ENCODE measurements at places on chromosomes 1 and 21.

DNA sequence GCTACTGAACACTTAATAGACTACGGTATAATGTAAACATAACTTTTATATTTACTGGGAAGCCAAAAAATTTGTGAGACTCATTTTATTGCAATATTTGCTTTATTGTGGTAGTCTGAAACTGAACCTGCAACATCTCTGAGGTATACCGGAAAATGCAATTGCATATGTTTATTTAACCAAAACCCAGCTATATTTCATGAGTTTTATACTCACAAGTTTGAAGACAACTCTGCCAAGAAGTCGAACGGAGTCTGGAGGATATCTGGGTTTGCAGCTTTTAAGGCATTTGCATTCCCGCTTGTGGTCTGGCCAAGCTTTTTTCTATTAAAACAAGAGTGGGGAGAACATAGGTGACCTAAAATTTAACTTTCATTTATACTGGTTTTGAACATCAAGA, 171.9 kb downstream of the SMYD3 start:
- no peak for DNase-seq

DNA sequence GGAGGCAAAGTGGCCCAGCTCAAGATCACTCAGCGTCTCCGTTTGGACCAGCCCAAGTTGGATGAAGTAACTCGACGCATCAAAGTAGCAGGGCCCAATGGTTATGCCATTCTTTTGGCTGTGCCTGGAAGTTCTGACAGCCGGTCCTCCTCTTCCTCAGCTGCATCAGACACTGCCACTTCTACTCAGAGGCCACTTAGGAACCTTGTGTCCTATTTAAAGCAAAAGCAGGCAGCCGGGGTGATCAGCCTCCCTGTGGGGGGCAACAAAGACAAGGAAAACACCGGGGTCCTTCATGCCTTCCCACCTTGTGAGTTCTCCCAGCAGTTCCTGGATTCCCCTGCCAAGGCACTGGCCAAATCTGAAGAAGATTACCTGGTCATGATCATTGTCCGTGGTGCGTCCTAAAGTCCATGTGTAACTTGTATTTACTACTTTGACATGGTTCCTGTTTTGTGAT, 2.7 kb downstream of the RBM15 start:
- no peak for DNase-seq

- DNase-seq = no peak
These were observed 32.4 kb upstream of the BSDC1 start for GRCh38 chr1:32426489-32427255.

DNA sequence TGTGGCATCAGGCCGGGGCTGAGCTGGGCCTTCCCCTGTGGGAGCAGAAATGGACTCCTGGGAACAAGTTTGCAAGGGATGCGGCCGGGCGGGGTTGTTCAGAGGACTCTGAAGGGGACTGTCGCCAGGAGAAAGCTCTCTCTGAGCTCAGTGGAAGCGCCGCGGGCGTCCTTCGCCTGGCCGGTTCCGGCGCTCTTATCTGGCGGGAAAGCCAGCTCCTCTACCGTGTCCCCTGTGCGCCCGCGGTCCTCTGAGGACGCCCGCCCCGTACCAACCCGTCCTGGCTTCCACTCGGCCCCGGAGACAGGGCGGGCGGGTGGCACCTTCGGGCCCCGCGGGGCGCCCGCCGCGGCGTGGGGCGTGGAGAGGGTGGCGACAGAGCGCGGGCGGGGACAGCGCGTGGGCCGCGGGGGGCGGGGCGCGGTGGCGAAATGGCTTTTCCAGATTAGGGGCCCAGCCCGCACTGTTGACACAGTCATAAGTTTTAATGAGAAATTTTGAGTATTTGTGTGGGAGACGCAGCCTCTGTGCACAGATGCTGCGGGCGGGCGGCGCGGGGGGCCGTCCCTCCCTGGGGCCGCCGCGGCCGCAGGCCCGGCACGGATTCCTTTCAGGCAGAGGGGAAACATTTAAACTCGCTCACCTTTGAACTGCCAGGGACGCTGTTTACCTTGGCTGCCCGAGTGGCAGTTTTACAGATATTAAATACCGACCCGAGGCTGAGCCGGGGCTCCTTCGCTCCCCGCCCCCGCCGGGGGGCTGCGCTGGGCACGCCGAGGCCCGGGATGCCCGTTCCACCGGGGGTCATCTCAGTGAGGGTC, 70.2 kb downstream of the FOXD2 start:
- no peak for DNase-seq

DNA sequence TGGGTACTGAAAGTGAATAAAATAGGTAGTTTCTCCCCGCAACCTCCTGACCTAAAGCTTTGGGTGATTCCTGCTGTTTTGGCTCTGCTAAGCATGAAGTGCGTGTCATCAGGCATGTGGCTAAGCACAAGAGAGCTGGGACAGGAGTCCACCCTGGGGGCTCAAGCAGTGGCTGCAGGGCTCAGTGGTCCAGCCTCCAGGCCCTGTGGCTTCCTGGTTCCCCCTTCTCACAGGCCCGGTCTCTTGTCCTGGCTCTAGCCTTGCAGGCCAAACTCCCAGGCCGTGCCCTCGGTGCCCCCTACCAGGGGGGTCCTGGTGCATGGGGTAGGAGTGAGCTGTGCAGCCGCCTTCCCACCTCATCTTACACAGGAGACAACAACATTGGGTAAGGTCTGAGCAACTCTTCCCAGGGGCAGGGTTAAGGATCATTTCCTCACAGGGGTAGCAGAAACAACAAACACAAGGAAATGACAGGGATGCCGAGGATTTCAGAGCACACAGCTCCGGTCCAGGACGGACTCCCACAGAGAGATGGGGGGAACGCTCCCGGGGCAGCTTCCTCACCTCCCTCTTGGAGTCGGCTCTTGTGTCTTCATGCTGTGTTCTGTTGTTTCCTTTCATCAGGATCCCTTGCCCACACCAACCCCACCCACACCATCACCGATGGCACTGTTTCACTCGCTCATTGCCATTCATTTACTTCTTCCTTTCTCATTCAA, 19.8 kb upstream of the SLC2A1 start:
- no peak for DNase-seq

- DNase-seq = no peak
These were observed 404 bp upstream of the SCMH1 start for GRCh38 chr1:41242342-41243078.

GRCh38 chr21:45295576-45296365, 8.1 kb upstream of the POFUT2 start:
- no peak for DNase-seq

DNA sequence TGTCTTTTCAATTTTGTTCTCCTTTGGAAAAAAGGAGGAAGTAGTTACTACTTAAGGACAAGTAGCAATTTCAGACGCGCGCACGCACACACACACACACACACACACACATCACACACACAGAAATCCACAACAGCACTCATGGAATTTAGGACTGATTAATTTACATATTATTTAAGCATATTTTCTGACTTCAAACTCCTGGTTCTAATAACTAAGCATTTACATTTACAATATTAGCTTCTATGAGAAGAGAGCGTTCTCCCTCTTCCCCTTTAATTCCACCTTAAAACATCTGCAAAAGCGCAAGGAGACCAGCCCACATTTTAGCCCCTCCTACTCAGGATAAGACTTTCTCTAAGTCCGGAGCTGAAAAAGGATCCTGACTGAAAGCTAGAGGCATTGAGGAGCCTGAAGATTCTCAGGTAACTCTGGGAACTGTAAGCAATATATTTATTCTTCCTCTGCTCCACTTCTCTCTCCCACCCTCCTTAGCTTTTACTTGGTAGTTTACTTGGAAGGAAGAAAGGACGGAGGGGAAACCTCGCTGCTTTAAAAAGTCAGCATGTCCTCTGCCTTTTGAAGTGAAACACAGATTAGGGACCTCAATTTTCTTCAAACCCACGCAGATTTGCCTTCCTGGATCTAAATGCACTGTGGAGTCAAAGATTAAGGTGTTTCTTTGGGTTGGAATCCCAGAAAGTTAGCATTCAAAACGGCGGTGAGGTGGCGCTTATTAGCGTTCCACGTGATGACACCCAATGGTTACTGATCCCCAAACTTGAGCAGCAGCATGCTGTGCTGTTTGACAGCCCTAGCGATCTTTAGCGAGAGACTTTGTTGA, at the start of gene PLA2G4A:
Gene PLA2G4A (plus strand): TSS at position 339 of the 844 bp plus-strand sequence. CDS start 25,406 bp downstream, outside the sequence.
- no peak for DNase-seq

GRCh38 chr1:22053861-22054770, 1.6 kb downstream of the CDC42 start:
- DNase-seq = no peak

- DNase-seq = no peak
These were observed 18.2 kb downstream of the C1orf87 start for GRCh38 chr1:60055336-60055735.

DNA sequence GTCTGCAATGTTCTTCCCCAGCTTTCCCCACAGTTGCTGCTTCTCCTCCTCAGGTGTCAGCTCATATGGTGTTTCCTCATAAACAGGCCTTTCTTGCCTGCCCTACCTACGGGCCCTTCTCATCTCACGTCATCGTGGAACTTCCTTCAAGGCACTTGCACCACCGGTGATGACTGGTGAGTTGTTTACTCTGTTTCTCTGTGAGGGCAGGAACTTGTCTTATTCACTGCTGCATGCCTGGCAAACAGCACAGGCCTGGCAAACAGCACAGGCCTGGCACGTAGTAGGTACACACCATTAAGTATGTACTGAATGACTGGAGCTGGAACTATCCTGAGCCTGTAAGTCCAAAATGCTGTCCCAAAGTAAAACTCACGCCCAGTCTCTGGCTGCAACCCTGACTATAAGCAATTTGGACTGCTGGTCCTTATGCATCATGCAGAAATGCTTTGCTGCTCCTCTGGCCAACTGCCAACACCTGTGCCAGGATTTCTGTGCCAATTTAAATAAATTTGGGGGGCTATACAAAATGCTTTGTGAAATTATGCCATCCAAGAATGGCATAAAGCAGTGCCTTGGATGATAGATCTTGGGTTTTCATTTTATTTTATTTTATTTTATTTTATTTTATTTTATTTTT, 25.7 kb downstream of the STK40 start:
- DNase-seq = no peak

GRCh38 chr1:9429342-9429711, 109.9 kb upstream of the SLC25A33 start:
- no peak for DNase-seq

DNA sequence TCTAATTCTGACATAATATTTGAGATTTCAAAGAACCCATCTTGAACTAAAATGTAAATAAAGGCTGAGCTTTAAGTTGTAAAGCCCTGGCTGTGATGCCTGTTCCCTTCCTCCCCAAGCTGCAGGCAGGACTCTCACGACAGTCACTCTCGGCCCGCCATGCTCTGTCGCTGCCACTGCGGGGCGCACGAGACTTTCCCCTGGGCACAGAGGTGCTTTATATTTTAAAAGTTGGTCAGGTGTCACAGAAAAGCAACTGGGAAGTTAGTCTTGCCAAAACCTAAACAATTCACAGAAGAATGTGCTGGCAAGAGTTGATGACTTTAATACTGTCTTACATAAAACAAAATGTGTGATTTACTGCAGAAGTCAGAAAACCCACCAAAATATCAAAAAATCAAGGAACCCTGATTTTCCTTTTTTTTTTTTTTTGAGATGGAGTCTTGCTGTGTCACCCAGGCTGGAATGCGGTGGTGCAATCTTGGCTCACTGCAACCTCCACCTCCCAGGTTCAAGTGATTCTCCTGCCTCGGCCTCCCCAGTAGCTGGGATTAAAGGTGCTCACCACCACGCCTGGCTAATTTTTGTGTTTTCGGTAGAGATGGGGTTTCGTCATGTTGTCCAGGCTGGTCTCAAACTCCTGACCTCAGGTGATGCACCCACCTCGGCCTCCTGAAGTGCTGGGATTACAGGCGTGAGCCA, 10.7 kb downstream of the LRRC47 start:
- DNase-seq = no peak

DNA sequence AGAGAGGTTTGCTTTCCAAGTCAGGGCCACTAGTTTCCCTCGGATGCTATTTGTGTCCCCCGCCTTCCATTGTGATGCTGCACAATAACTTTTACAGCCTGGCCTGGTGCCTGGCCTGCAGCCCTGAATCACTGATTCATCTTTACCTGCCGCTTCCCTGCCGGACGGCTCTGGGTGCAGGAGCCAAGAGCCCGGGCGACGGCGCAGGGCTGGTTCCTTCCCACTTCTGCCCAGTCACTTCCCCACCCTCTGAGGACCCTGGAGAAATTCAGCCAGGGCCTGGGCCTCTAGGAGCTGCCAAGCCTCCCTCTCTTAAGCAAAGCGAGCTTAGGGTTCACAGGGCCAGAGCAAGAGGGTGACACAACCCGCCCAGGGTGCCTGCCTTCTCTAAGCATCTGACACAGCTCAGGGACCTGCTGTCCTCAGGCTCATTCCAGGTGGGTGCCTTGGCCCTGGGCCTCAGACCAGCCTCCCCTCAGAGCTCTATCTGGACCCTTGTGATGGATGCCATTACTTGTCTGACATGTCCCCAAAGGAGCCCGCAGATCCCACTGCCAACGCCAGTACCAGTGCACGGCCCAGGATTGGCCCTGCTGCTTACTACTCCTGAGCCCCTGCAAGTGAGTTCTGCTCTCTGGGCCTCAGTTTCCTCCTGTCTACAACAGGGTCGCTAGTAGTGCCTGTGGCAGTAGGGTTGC, 381.0 kb upstream of the VAMP3 start:
- DNase-seq = no peak

DNA sequence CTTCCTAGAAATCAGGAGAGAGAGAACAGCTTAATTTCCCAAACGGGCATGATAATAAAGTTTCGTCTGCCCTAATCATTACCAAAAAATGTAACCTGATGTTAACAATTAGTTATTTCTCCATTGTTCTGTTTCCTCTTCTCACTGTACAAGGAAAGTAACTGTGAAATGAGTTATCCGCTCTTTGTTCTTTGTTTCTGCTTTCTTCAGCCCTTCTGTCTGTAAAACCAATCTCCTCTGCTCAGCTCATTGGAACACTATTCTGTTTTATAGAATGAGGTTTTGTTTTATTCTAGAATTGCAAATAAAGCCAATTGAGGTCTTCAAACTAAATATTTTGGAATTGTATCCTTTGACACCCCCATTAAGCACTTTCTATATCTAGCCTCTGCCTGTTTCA, 8.8 kb upstream of the THEM4 start:
- DNase-seq = no peak

- no peak for DNase-seq
These were observed 56.4 kb downstream of the ETS2 start for GRCh38 chr21:38861989-38862683.

DNA sequence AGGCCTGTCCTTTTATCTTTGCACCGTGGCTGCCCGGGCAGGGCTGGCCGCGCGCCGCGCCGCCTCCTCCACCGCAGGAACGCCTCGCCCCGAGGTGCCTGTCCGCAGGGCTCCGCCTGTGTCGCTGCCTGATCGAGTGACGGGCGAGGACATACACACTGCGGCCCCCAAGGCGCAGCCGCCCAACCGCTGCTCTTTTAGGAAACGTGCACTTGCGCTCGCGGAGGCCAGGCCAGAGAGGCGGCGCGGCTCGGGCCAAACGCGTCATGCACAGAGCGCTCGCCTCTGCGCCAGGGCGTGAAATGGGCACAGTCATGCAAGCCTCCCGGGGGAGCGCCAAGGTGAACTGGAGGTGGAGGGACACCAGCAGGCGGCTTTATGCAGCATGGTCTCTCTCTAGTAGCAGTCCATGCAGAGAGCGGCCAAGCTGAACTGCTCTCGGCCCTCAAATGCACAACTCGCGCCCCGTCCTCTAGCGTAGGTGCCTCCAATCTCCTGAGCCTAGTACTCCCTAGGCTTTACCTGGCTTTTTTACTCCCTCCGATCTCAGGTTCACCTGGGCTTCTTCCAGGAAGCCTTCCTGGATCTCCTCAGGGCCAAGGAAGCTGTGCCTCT, 12.9 kb downstream of the TRABD2B start:
- no peak for DNase-seq

Measured in activated gamma-delta T cell treated with Interleukin-2 at 50 U/mL for 16 hours (primary cell).